Tongue (tissue), 3 donors: ENCODE measurements at places on chromosomes 7 and 10.

- no peak for DNase-seq
These were observed 22.2 kb downstream of the DNAJB12 start for GRCh38 chr10:72332423-72333111.

- no peak for DNase-seq
These were observed 122.5 kb downstream of the TMEM26 start for GRCh38 chr10:61330669-61331068.

- no peak for DNase-seq
These were observed 15.4 kb upstream of the BTBD16 start for GRCh38 chr10:122255509-122256301.

GRCh38 chr7:55441002-55441401 is 75.9 kb downstream of the LANCL2 start:
- no peak for DNase-seq

GRCh38 chr10:5596611-5597341 is 69.6 kb downstream of the ASB13 start:
- no peak for DNase-seq

DNA sequence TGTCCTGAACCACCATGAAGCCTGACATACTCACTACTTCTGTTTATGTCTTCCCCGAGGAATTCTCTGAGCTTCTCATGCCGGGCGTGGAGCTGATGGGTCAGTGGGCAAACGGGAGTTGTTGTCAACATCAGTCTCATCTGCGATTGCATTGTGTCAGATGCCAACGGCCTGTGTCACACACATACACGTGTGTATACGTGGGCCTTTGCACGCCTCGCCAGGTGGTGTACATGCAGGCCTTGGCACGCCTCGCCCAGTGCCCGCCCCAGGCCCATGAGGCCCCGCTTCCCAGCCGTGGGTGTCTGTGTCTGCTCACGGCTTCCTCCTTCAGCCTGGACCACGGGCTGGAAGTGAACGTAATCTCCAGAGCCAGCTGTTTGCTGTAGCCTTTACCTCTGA is 7.5 kb upstream of the CSGALNACT2 start:
- DNase-seq: no peak

DNA sequence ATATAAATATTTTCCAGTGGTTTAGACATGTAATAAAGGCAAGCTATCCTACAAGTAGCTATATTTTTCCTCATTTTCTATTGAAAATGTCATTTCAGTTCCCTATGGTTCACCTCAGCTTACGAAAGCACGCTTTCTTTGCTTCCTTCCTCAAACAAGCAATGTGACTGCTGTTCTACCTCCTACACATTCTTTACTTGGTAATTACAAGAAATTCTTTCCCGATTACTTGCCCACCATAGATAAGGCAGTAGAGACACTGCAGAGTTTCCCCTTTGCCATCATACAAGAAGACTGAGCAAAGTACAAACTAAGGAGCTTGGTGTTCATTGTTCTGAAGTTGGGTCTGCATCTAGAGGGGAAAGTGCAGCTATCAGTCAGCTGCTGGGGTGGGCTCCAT is 249.4 kb downstream of the CRPPA start:
- DNase-seq: no peak

- no peak for DNase-seq
These were observed 3.8 kb downstream of the NEBL start for GRCh38 chr10:20893297-20893696.

- DNase-seq: peak; percentile 71
These were observed 17.5 kb downstream of the ZNF862 start for GRCh38 chr7:149855361-149856305.

GRCh38 chr7:141225916-141226618 is 152.2 kb downstream of the TMEM178B start:
- DNase-seq: no peak

GRCh38 chr7:51292596-51292995 is 24.0 kb downstream of the COBL start:
- DNase-seq: no peak
